Sigmoid colon (tissue), 7 donors: ENCODE measurements at places on chromosomes 1 and 21. TPM values are rescaled to one million over a fixed set of nuclear protein-coding genes. Genes with fewer than 3 reads are reported as not detected.

GRCh38 chr1:38068220-38068979 is 21.8 kb upstream of the POU3F1 start:
- no peaks in the 10 kb centered on the region for H3K4me1 ChIP-seq
- no peak for DNase-seq
- no peaks in the 10 kb centered on the region for H3K36me3 ChIP-seq
- H3K27me3 ChIP-seq, result peaks cover 13% of the 10 kb centered on the region
- H3K27ac ChIP-seq, result no peak overlapping the region
- H3K4me3 ChIP-seq, result no peak overlapping the region

DNA sequence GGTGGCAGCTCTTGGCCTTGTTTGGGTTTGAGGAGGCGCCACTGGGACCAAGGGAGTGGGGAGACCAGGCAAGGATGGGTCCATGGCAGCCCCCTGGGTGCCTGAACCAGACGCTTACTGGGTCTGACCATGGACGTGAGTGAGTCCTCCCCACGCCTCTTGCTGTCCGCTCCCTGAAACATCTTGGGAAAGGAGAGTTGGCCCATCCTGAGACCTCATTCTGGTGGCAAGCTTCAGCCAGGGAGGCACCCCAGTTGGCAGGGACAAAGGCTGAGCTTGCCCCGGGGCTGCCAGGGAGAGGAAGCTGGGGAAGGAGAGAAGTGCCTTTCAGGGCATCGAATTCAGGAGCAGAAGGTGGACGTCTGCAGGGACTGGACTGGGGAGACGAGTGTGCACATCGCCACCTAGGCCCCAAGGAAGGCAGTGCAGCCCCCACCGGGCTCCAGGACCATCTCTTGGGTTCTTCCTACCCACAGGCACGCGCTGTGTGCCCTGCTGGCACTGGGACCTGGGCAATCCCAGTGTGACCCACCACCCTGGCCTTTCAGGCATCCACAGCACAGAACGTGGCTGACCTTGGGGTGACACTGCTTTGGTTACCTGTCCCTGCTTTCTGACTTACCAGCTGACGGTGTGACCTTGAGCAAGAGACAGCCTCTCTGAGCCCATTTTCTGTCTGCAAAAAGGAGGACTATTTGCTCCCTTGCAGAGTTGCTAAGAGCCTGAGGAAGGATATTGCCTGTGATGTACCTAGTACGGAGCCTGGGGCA is 132.9 kb upstream of the WNT4 start:
- no peak overlapping the region for H3K27ac ChIP-seq
- H3K4me3 ChIP-seq, result no peak overlapping the region
- no peaks in the 10 kb centered on the region for H3K36me3 ChIP-seq
- no peak for DNase-seq
- H3K27me3 ChIP-seq, result no peaks in the 10 kb centered on the region
- H3K4me1 ChIP-seq, result no peaks in the 10 kb centered on the region

- H3K4me3 ChIP-seq, result no peak overlapping the region
- no peaks in the 10 kb centered on the region for H3K36me3 ChIP-seq
- no peak overlapping the region for H3K27ac ChIP-seq
- H3K4me1 ChIP-seq, result peaks cover 9% of the 10 kb centered on the region
Measured at GRCh38 chr1:31219489-31219888, 20.2 kb downstream of the NKAIN1 start.

- no peak overlapping the region for H3K4me3 ChIP-seq
- H3K27ac ChIP-seq, result no peak overlapping the region
- DNase-seq, result peak; percentile 79
Measured at GRCh38 chr1:182752077-182752988, 37.2 kb upstream of the NPL start.

GRCh38 chr1:174871886-174872285 is 127.9 kb upstream of the CACYBP start:
- DNase-seq, result no peak
- no peaks in the 10 kb centered on the region for H3K4me1 ChIP-seq

GRCh38 chr1:204102029-204102611 is 29.2 kb downstream of the SOX13 start:
- H3K27me3 ChIP-seq, result no peaks in the 10 kb centered on the region
- DNase-seq, result no peak
- no peak overlapping the region for H3K4me3 ChIP-seq
- no peaks in the 10 kb centered on the region for H3K36me3 ChIP-seq
- H3K4me1 ChIP-seq, result peaks cover 37% of the 10 kb centered on the region

Gene CRB1
- total RNA-seq, result 0.49 TPM

Gene SELP
- 9.4 TPM for total RNA-seq

Gene ENAH
- 92.2 TPM for total RNA-seq

Gene MFSD2A
- 1.3 TPM for total RNA-seq
